ENCODE measurements at places on chromosomes 5 and 9. TPM values are rescaled to one million over a fixed set of nuclear protein-coding genes. Genes with fewer than 3 reads are reported as not detected.

Gene ANKRA2
- total RNA-seq, result 28.0 TPM

Gene GLRA1
- not detected for total RNA-seq

Gene IRX1
- total RNA-seq, result not detected

Gene SCGB3A2
- total RNA-seq, result not detected

Gene ZNG1F
- 9.1 TPM for total RNA-seq

Gene CYSRT1
- total RNA-seq, result 0.55 TPM

Data from uterine smooth muscle cell (primary cell).